ENCODE measurements at places on chromosomes 5 and 9.

DNA sequence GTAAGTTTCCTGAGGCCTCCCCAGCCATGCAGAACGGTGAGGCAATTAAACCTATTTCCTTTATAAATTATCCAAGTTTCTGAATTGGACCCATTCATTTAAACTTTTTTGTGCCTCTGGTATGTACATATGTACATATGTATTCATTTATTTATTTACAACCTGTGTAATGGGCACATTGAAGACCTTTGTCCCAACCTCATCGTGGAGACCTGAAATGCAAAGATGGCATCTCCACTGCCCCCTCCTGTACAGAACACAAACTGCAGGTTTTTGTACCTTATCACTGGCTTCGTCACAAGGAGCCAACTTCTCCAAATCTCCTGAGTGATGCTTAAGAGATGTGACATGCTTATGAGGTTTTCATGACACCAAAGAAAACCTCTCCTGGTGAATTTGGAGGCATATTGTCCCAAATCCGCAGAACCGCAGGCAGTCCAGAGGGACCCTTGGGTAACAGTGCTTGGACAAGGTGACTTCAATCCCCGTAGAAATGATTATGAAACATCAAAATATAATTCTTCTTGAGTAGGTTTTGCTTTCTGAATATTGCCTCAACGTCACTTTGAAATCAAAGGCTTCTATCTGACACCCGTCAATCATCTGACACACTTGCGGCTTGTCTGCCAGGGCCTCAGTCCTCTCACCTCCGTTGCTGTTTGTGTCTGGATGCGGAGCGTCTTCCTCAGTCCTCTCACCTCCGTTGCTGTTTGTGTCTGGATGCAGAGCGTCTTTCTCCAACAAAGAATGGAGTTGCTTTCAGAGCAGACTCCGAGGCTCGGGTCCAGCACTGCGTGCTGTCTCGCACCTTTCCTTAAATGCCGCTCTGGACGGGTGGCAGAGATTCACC is 135.0 kb upstream of the IRX4 start:
- DNase-seq = no peak

GRCh38 chr9:95229230-95229915 is 88.1 kb downstream of the FANCC start:
- DNase-seq = no peak

- no peak for DNase-seq
These were observed 507.4 kb downstream of the RAB3C start for GRCh38 chr5:59090323-59090722.

GRCh38 chr5:67896930-67897313 is 318.6 kb upstream of the PIK3R1 start:
- no peak for DNase-seq

- no peak for DNase-seq
These were observed 11.7 kb downstream of the MTREX start for GRCh38 chr5:55319491-55319890.

DNA sequence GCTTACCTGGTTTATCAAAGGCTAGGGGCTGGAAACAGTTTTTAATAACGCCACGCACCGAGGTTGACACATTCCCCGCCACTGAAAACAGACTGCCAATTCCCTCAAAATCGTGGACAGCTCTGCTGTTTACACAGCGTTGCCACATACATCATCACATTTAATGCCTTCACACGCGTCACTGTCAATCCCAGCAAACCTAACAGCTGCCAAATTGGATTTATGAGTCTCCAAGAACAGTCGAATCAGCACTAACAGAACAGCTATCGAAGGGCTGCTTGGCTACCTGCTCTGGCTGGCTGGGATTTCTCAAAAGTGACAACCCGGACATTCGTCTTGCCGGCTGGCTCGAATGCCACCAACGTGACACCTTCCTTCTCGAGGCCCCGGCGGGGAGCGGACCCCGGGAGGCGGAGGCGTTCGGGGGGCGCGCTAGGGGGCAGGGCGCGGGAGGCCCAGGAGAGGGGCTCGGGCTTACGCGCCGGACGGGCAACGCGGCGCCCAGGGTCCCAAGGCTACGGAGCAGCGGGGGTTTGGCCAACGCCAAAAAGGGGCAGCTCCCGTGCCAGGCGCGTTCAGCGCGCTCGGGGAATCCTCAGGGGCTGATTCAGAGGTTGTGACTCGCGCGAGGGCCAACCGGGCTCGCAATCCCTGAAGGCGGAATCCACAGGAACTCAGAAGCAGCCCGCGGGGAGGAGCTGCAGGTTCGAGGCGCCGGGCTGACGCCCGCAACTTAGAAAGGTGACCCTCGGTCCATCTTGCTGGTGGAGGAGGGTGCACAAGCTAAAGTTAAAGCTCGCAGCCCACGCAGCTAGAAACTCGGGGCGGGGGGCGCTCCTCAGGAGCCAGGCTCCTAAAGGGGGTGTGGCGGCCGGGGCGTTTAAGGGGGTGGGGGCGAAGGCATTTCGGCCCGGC is 1.2 kb downstream of the CDC14B start:
- DNase-seq = peak; percentile 57

DNA sequence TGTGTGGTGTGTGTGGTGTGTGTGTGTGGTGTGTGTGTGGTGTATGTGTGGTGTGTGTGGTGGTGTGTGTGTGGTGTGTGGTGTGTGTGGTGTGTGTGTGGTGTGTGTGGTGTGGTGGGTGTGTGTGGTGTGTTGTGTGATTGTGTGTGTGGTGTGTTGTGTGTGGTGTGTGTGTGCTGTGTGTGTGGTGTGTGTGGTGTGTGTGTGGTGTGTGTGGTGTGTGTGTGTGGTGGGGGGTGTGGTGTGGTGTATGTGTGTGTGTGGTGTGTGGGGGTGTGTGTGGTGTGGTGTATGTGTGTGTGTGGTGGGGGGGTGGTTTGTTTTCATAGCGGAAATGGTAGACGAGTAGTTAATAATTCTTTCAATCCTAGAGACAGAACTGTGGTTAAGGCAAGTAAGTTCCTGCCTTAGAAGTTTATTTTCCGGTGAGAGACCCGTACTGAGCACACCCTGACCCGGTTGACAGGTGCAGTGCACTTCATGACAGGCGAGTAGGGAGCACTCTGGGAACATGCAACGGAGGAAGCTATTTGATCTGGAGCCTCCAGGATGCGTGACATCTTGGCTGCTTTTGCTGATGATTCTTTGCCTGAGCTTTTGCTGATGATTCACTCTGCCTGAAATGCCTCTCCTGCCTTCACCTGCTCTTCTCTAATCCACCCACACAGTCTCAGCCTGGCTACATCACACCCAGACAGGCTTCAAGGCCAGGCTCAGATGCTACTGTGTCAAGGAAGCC is 21.7 kb upstream of the FAT2 start:
- DNase-seq = no peak

GRCh38 chr9:135413461-135413860 is 66.1 kb upstream of the PPP1R26 start:
- no peak for DNase-seq

DNA sequence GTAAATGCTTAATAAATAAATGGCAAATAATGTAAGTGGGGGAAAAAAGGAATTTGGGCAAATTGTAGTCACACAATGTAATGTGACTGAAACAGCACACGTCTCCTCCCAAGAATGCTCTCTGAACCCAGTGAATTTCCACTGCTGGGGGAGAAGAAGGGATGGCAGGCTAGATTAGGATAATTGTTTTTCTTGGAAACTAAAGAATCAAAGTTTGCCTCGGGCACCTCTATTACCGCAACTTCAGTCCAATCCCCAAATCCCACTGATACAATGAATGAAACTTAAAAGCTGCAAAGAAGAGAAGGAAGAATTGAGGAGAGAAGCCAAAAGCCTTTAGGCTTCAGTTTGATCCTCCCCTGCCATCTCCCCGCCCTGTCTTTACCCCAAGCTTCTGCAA is 423.2 kb upstream of the PAPPA start:
- no peak for DNase-seq

GRCh38 chr9:36934478-36935065 is 99.5 kb downstream of the PAX5 start:
- DNase-seq = no peak

DNA sequence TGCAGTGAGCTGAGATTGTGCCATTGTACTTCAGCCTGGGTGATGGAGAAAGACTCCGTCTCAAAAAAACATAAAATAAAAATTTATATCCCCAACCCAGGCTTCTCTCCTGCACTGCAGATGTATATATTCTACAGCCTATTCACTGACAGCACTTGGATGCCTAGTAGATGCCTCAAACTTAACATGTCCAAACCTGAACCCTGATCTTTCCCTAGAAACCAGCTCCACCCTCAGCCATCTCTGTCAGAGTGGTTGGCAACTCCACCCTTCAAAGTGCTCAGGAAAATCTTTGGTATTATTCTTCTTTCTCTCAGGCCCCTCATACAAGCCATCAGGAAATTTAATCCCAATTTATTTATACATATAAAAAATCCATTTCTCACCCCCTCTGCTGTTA is 36.9 kb upstream of the TXN start:
- DNase-seq = no peak

DNA sequence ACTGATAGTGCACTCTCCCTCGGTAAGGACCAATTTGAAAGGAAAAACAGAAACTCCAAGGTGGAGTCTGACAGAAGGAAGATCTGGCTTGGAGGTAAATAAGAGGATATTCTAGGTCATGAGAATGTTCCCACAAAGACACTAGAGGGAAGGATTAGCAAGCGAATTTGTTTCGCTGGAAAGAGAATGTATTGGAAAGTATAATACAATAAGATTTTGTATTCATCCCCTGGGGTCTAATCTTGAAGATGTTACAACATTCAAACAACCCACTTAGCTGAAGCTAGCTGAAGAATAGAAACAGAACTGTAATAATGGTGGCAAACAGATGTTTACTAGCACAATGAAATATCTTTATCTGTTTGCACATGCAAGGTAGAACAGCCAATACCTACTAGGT is 158.7 kb downstream of the GNAQ start:
- DNase-seq = no peak

DNA sequence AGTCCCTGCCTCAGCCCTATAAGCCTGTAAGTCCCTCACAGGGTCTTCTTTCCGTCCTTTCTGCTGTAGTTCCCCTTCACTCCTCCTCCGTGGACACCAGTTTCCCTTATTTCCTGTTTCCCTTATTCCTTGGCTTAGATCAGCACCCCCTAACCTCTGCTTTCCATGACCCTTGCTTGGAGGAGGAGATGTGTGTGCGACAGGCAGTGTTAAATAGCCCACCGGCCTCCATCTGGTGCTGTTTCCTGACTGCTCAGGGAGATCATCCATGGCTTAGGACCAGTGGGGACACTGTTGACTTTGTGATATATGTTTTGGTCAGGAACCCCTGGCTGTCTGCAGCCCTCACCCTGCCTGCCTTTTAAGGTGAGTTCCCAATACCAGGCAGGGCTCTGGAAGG is 34.1 kb upstream of the PSD2 start:
- no peak for DNase-seq

DNA sequence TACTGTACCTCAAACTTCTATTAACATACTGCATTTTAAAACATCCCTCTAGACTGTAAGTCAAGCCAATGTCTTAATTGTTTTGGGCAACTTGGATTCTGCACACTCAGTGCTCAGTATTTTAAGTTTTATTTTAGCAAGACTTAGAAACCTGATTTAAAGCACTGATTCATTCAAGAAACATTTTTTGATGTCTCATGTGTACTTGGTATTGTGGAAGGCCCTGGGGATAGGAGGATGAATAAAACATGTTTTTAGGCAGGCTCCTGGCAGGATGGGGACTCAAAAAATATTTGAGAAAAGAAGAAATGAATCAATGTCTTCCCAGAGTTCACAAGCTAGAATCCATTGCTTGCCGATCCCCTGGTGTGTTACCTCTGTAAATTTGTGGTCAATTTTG is 334.0 kb upstream of the PUM3 start:
- no peak for DNase-seq

DNA sequence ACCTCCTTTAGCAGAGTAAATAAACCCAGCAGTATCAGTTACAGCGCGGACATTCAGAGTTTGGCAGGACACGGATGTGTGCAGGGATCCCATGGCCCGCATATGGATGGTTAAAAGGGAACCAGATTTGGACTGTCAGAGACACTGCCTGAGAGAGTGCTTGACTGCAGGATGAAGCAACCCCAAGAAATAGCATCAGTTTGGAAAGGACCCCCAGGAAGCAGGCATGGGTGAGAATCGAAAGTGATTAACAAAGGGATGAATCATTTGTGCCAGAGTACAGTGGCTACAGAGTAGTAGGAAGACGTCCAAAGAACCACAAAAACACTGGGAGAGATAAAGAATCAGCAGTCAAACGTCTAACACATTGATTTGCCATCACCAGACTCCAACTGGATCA is 5.5 kb downstream of the C7 start:
- DNase-seq = no peak

GRCh38 chr9:106321394-106322180 is 541.4 kb upstream of the ZNF462 start:
- no peak for DNase-seq

DNA sequence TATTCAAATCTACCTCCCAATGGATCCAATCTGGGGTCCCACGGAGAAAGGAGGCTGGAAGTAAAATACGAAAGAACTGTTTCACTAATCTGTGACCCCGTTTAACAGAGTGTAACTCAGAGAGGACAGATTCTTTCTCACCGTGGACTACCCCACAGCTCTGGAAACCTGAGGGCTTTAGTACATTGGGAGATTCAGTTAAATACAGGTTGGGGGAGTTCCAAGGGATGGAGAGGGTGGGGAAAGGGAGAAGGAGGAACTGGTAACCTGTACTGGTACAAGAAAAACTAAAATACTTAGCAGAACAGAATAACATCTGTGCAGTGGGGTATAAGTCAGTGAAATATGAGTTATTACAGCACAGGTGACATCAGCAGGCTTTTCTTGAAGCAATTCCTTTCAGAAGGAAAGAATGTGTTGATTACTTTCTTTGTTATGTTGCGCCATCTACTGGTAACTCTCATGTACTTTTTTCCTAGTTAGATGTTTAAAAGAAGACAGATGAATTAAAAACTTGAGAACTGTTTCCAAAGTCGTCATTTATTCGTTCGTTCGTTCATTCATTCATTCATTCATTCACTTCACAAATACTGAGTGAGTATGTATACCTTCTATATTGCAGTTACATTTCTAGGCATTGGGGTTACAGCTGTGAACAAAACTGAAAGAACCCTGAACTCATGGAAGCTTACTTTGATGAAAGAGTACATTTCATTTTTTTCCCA is 30.0 kb upstream of the STOM start:
- DNase-seq = peak; percentile 12

- no peak for DNase-seq
These were observed 100.2 kb downstream of the PIP5K1B start for GRCh38 chr9:68804911-68805889.

DNA sequence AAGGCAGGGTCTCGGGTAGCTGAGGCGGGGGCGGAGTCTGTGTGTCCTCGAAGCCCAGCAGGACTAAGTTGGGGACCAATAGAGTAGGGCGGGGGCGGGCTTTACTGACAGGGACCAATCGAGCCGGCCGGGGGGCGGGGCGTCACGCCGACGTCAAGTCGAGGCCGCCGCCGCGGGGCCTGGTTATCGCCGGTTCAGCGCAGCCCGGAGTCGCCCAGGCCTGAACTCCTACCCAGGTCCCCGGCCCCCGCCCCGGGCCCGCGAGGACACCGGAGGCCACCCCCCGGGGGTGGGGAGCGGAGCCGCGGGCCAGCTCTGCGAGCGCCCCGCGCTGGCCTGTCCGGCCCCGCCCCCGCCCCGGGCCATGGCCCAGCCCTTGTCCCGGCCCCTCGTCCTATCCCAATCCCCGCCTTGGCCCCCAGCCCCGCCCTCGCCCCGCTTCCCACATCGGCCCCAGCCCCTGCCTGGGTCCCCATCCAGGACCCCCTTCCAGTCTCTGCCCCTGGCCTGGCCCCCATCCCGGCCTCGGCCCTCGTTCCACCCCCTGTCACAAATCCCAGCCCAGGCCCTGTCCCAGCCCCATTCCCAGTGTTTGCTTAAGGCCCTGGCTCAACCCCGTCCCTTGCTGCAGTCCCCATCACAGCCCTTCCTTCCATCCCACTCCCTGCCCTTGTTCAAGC is at the start of gene TMEM8B:
TMEM8B (plus strand) TSS at position 145 of the 680 bp plus-strand sequence; CDS start at position 365, 220 bp downstream.
- DNase-seq = peak; percentile 98

Measured in nephron progenitor cell (in vitro differentiated cells).